Testis (tissue), 5 donors: ENCODE measurements at places on chromosomes 6 and 20.
A peak's percentile ranks its signal among the peaks of the same experiment; 100 is the strongest.

DNA sequence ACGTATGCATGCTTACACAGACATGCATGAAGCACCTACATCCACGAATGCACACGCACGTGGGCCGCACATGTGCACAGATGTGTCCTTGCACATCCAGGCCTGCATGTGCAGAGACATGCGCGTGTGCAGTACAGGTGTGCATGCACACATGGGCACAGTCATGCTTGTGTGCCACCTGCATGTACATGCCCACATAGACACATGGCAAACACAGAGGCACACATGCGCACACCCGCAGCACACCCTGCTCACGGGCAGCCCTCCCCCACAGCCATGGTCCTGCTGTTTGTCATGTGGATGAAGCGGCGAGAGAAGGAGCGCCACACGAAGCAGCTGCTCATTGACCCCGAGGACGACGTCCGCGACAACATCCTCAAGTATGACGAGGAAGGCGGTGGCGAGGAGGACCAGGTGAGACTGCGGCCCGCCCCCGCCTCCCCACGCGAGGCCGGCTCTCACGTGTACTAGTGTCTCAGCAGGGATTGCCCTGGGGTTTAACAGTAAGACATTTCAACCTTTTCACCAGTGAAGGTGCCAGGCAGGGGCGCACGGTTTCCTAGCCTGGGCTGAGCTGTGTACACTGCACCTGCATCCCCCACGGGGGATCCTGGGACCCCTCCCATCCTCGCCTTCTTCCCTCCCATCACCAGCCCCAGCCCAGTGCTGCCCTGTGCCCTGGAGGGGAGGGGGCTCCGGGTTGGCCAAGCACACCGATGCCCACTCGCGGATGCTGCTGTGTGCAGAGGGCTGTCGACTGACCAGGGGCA lies 132.8 kb downstream of the TAF4 start:
- H3K36me3 ChIP-seq = no peaks in the 10 kb centered on the region
- H3K27me3 ChIP-seq = no peaks in the 10 kb centered on the region
- H3K4me1 ChIP-seq = no peaks in the 10 kb centered on the region
- no peak overlapping the region for H3K27ac ChIP-seq
- no peak for DNase-seq

DNA sequence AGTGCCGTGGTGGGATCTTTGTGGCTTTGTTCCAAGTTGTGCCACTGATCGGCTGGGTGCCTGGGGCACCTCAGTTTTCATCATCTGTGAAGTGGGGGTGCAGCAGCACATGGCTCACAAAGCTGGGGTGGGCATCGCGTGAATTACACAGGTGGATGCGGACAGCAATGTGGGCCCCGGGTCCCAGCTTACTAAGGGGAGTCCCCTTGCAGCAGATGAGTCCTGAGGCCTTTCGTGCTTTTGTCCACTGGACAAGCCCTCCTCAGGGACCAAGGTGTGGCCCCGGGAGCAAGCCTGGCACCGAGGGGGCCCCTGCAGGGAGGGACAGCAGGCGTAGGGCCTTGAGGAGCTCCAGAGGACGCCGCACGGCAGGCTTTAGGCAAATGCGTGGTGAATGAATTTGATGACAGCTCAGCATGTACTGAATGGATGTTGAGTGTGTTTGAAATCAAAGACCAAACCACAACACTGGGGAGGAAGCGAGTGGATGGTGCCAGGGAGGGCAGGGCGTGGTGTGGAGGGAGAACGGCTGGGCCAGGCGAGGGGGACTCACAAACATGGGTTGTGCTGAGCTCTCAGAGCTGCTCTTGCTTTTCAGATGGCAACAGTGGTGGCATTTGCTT lies 53.2 kb downstream of the IRF4 start:
- H3K27ac ChIP-seq = no peak overlapping the region
- no peaks in the 10 kb centered on the region for H3K36me3 ChIP-seq
- H3K4me1 ChIP-seq = no peaks in the 10 kb centered on the region
- H3K4me3 ChIP-seq = no peak overlapping the region

GRCh38 chr6:57257911-57258541 lies 35.9 kb upstream of the RAB23 start:
- DNase-seq = no peak
- no peak overlapping the region for H3K4me3 ChIP-seq
- H3K27ac ChIP-seq = peak overlapping the region; percentile 70
- no peaks in the 10 kb centered on the region for H3K4me1 ChIP-seq
- no peaks in the 10 kb centered on the region for H3K27me3 ChIP-seq

- DNase-seq = no peak
- peaks cover 8% of the 10 kb centered on the region for H3K4me1 ChIP-seq
- no peaks in the 10 kb centered on the region for H3K27me3 ChIP-seq
- H3K36me3 ChIP-seq = no peaks in the 10 kb centered on the region
Measured at GRCh38 chr6:160975162-160975561, 16.4 kb upstream of the MAP3K4 start.

GRCh38 chr20:50772420-50773185 lies 22.3 kb upstream of the BCAS4 start:
- H3K4me1 ChIP-seq = no peaks in the 10 kb centered on the region
- DNase-seq = peak; percentile 9
- no peak overlapping the region for H3K27ac ChIP-seq
- H3K36me3 ChIP-seq = no peaks in the 10 kb centered on the region

GRCh38 chr6:7684076-7684475 lies 41.8 kb upstream of the BMP6 start:
- H3K27ac ChIP-seq = no peak overlapping the region
- H3K27me3 ChIP-seq = no peaks in the 10 kb centered on the region
- H3K36me3 ChIP-seq = no peaks in the 10 kb centered on the region
- H3K4me1 ChIP-seq = no peaks in the 10 kb centered on the region
- DNase-seq = no peak

GRCh38 chr6:137233911-137234863 lies 15.0 kb upstream of the IFNGR1 start:
- no peaks in the 10 kb centered on the region for H3K27me3 ChIP-seq
- H3K36me3 ChIP-seq = no peaks in the 10 kb centered on the region
- no peak for DNase-seq

DNA sequence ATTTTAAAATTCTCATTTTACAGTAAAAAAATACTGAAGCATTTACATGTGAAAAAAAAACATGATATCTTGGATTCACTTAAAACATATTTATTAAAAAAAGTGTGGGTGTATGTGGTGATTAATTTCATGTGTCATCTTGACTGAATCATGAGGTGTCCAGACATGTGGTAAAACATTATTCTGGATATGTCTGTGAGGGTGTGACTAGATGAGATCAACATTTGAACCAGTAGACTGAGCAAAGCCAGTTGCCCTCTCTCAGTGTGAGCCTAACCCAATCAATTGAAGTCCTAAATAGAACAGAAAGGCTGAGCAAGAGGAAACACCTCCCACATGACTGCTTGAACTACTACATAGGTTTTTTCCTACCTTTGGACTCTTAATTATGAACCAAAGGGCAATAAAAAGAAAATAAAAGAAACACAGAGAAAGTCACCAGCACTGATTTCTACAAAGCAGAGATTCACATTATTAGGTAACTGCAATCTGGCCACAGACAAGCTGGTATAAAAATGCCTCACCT lies 90.5 kb upstream of the VGLL2 start:
- H3K4me1 ChIP-seq = no peaks in the 10 kb centered on the region
- H3K36me3 ChIP-seq = no peaks in the 10 kb centered on the region
- H3K27me3 ChIP-seq = no peaks in the 10 kb centered on the region
- no peak overlapping the region for H3K4me3 ChIP-seq

DNA sequence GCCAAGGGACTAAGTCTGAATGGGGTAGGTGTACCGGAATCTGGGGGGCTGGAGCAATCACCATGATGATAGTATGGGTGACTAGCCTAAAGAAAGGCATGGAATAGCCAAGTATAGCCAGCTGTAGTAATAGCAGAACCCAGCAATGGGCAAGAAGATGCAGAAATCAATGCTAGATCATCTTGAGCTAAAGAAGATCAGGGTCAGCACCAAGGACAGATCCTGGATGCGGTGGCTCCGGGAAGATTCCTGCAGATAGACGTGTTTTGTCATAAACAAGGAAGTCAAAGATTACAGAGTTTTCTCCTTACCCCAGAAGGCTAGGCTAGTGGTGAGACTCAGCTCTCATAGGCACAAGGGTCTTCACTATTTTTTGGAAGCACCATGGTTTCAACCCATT lies 561.6 kb upstream of the CHD6 start:
- H3K4me1 ChIP-seq = no peaks in the 10 kb centered on the region
- no peaks in the 10 kb centered on the region for H3K27me3 ChIP-seq
- no peak overlapping the region for H3K4me3 ChIP-seq
- no peak overlapping the region for H3K27ac ChIP-seq
- DNase-seq = peak; percentile 20

DNA sequence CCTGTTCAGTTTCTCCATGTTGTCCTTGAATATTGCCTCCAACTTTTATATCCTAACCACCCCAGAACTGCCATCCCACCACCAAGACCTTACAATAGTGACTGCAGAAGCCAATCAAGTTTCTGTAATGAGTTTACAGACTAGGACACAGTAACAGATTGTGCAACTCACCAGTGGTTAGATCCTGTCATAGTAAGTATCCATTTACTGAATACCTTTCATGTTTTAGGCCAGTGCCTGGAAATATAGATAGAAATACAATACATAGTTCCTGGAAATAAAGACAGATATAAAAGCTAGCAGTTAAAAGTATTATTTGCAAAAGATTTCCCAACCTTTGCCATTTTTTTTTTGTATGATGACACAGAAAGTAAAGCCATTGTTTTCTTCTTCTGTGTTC lies 471.8 kb upstream of the BTBD3 start:
- no peak overlapping the region for H3K27ac ChIP-seq
- no peak for DNase-seq
- H3K36me3 ChIP-seq = no peaks in the 10 kb centered on the region
- H3K4me3 ChIP-seq = no peak overlapping the region
- no peaks in the 10 kb centered on the region for H3K27me3 ChIP-seq

- H3K4me1 ChIP-seq = peaks cover 5% of the 10 kb centered on the region
- H3K27me3 ChIP-seq = no peaks in the 10 kb centered on the region
- DNase-seq = no peak
- H3K27ac ChIP-seq = no peak overlapping the region
- H3K4me3 ChIP-seq = no peak overlapping the region
Measured at GRCh38 chr20:33162753-33163152, 5.2 kb upstream of the BPIFA2 start.

GRCh38 chr20:695165-695866 lies 19.7 kb upstream of the SCRT2 start:
- H3K36me3 ChIP-seq = no peaks in the 10 kb centered on the region
- DNase-seq = no peak
- H3K27me3 ChIP-seq = no peaks in the 10 kb centered on the region
- H3K27ac ChIP-seq = no peak overlapping the region

- no peaks in the 10 kb centered on the region for H3K27me3 ChIP-seq
- H3K36me3 ChIP-seq = no peaks in the 10 kb centered on the region
- DNase-seq = peak; percentile 74
- no peak overlapping the region for H3K4me3 ChIP-seq
Measured at GRCh38 chr6:30091577-30092381, 16.2 kb upstream of the RNF39 start.

GRCh38 chr6:88107241-88107640 lies 58.9 kb downstream of the CNR1 start:
- H3K36me3 ChIP-seq = no peaks in the 10 kb centered on the region
- H3K27me3 ChIP-seq = no peaks in the 10 kb centered on the region
- no peak for DNase-seq
- H3K4me3 ChIP-seq = no peak overlapping the region

DNA sequence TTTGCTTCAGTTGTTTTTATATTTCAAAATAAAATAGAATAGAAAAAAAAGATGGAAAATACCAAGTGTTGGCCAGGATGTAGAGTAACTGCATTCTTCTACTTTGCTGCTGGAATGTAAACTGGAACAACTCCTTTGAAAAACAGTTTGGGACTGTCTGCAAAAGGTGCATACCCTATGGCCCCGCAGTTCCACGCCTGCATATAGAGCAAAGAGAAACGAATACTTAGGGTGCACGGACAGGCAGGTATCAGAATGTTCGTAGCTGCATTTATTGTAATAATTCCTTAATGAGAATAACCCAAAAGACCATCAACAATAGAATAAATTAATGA lies 603 bp upstream of the RAB23 start:
- DNase-seq = no peak
- peak overlapping the region; percentile 89 for H3K27ac ChIP-seq
- no peaks in the 10 kb centered on the region for H3K4me1 ChIP-seq
- no peaks in the 10 kb centered on the region for H3K27me3 ChIP-seq
- peak overlapping the region; percentile 91 for H3K4me3 ChIP-seq
- H3K36me3 ChIP-seq = no peaks in the 10 kb centered on the region

DNA sequence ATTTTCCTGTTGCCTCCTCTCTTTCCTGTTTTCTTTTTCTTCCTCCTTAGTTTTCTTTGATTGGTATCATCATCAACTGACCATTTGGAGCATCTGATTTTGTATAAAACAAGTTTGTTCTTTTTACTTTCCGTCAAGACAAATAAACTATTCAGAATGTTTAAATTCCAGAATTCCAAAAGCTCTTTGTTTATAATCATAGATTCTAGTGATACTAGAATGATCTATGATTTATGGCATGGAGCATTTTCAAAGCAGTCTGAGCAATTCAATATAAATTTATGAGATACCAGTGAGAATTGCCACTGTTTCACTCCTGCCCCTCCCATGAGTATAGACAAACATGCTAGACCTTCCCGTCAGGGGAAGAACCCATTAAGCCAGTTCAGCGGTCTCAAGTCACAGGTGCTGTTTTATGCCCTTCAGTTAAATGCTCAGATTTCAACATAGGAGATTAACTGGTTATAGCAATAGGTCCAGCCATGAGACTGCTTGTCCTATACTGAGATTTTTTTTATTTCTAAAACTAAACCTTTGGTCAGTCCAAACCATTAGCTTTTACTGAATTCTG lies 60.7 kb downstream of the GRIK2 start:
- no peaks in the 10 kb centered on the region for H3K36me3 ChIP-seq
- no peak overlapping the region for H3K27ac ChIP-seq
- H3K27me3 ChIP-seq = no peaks in the 10 kb centered on the region
- H3K4me1 ChIP-seq = no peaks in the 10 kb centered on the region

DNA sequence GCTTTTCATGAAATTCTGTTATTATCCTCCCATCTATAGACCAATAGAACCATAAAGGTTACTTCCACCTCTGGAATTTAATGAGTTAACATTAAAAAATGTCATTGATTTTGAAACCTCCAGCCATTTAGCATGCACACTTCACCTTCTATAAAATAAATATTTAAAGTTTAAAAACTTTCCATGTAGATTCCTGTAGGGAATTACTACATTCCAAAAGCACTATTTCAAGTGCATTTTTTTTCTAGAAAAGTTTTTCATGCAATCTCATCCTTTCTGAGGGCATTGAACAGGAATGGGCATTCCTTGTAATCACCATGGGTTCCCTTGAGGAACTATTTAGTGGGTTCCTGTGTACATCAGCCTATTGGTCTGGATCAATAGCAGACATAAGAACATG lies 253.8 kb upstream of the RIN2 start:
- no peaks in the 10 kb centered on the region for H3K36me3 ChIP-seq
- H3K4me3 ChIP-seq = no peak overlapping the region
- no peaks in the 10 kb centered on the region for H3K27me3 ChIP-seq
- H3K4me1 ChIP-seq = no peaks in the 10 kb centered on the region
